ENCODE measurements at places on chromosomes 12 and 14. TPM values are rescaled to one million over a fixed set of nuclear protein-coding genes. Genes with fewer than 3 reads are reported as not detected.

DNA sequence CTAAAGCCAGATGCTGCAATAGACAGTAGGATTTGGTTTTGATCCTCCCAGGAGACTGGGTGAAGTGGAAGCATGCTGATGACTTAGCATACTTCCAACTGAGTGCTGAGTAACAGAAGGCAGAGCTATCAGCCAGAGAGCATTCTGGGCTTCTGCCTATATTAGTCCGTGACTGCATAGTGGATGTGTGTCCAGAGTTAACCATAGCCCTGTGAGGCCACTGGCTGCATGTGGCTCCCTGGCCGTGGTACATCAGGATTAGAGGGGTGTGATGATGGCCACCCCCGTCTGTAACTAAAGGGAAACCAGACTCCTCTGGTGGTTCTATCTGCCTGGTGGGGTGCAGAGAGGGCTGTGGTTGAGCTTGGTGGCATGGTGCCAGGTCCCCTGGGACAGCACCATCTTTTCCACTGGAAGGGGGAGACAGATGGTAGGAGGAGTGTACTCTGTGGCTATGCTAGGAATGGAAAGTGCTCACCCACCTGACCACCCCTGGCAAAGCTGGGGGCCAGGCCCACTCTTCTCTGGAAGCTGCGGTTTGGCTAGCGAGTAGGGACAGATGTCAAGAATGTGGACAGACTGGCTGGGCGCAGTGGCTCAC, 27.4 kb downstream of the ABCD4 start:
- peak; percentile 67 for DNase-seq
- no peak overlapping the region for H3K27ac ChIP-seq
- H3K4me3 ChIP-seq, result no peak overlapping the region
- H3K36me3 ChIP-seq, result peaks cover 11% of the 10 kb centered on the region
- H3K4me1 ChIP-seq, result peaks cover 17% of the 10 kb centered on the region

GRCh38 chr12:24901576-24902461, 47.1 kb downstream of the BCAT1 start:
- H3K27ac ChIP-seq, result peak overlapping the region; percentile 99
- peak overlapping the region; percentile 99 for H3K4me3 ChIP-seq
- DNase-seq, result no peak
- peaks cover 2% of the 10 kb centered on the region for H3K27me3 ChIP-seq
- peaks cover 17% of the 10 kb centered on the region for H3K36me3 ChIP-seq

- H3K36me3 ChIP-seq, result peaks cover 9% of the 10 kb centered on the region
- H3K4me3 ChIP-seq, result no peak overlapping the region
- peaks cover 2% of the 10 kb centered on the region for H3K27me3 ChIP-seq
These were observed 38.0 kb downstream of the NFKBIA start for GRCh38 chr14:35366521-35366976.

- H3K27me3 ChIP-seq, result no peaks in the 10 kb centered on the region
- H3K4me3 ChIP-seq, result no peak overlapping the region
- peaks cover 21% of the 10 kb centered on the region for H3K4me1 ChIP-seq
These were observed 42.9 kb downstream of the DUSP6 start for GRCh38 chr12:89309440-89309802.

- H3K4me3 ChIP-seq, result no peak overlapping the region
- DNase-seq, result no peak
- peaks cover 17% of the 10 kb centered on the region for H3K36me3 ChIP-seq
- no peaks in the 10 kb centered on the region for H3K27me3 ChIP-seq
These were observed 34.0 kb downstream of the APAF1 start for GRCh38 chr12:98678946-98679610.

- H3K27ac ChIP-seq, result peak overlapping the region; percentile 76
- DNase-seq, result no peak
- peaks cover 52% of the 10 kb centered on the region for H3K4me1 ChIP-seq
- peaks cover 3% of the 10 kb centered on the region for H3K27me3 ChIP-seq
- H3K4me3 ChIP-seq, result no peak overlapping the region
- H3K36me3 ChIP-seq, result peaks cover 27% of the 10 kb centered on the region
These were observed 407.8 kb upstream of the RGS6 start for GRCh38 chr14:71524320-71524982.

DNA sequence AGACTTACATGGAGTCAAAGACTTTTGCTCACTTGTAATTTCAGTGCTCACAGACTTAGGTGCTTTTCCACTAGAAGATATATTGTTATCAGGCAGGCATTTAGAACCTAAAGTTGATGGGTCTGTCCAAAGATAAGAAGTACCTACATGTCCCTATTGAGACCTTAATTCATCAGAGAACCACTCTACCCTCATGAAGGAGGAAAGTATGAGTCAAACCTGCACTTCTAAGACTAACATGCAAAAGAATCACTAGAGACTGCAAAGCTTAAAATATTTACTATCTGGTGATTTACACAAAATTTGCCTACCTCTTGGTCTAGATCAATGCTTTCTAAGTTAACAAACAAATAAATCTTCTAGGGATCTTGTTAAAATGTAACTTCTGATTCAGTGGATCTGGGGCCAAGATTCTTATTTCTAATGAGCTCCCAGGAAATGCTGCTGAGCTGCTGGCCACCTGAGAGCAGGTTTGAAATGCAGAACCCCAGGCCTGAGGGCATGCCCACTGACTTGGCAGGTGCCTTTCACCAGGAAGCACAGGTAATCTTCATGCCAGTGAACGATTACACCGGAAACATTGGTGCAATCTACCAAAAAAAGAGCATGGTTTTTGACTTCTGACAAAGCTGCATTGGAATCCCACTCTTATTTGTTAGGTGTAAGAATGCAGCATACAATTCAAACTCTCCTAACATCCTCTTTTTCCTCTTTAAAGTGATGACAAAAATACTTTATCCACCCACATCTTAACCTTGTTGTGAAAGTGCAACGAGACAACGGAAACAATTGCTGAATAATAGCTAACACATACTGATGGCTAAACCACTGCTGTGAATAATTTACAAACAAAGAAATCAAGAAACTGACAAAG, 214.2 kb downstream of the ADAMTS20 start:
- peaks cover 50% of the 10 kb centered on the region for H3K4me1 ChIP-seq
- no peak overlapping the region for H3K4me3 ChIP-seq

GRCh38 chr14:73859145-73859544, 7.5 kb downstream of the PTGR2 start:
- no peak overlapping the region for H3K27ac ChIP-seq
- H3K4me1 ChIP-seq, result no peaks in the 10 kb centered on the region
- DNase-seq, result no peak
- no peaks in the 10 kb centered on the region for H3K27me3 ChIP-seq
- H3K4me3 ChIP-seq, result no peak overlapping the region

The GOLT1B gene
- 77.4 TPM for total RNA-seq

The FZD10 gene
- not detected for total RNA-seq

The SLCO1B1 gene
- total RNA-seq, result not detected
